Stimulated activated CD4-positive, alpha-beta T cell treated with anti-CD3 and anti-CD28 coated beads, Interleukin-2, amount 100 ng/mL, for 4 hours (primary cell): ENCODE measurements at places on chromosomes 7 and 10.

GRCh38 chr10:103564776-103565520 lies 71.4 kb downstream of the NEURL1 start:
- no peak for DNase-seq

GRCh38 chr7:26090927-26091519 lies 61.0 kb upstream of the NFE2L3 start:
- DNase-seq, result peak; percentile 6

DNA sequence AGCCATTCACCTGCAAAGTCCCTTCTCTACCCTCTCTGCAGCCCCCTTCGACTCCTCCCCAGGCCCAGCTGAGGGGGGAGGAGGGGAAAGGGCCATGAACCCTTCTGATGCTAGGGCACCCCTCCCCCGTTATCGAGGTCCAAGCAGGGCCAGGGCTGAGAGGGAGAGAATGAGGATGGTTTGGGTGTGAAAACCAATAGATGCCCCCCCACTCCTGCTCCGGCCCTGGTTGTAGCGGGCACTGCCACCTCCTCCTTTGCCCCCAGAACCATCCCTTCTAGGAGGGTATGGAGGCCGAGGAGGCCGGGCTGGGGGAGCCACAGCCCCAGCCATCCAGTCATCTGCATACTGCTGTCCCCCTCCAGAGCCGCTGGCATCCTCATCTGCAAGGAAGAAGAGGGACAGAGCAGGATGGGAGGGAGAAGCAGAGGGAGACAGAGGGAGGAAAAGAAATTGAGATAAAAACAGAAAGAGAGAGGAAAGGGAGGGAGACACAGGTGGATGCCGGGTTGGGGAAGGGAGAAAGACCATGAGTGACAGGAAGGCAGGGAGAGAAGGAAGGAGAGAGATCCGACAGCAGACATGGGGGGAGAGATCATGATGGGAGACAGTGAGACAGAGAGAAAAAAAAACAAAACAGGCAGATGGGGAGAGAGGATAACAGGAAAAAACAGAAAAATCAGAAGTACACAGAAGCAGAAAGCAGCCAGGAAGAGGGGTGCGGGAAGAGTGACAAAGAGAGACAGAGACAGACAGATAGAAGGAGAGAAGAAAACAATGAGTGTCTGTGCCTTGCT lies 1.9 kb upstream of the GAL3ST4 start:
- no peak for DNase-seq

DNA sequence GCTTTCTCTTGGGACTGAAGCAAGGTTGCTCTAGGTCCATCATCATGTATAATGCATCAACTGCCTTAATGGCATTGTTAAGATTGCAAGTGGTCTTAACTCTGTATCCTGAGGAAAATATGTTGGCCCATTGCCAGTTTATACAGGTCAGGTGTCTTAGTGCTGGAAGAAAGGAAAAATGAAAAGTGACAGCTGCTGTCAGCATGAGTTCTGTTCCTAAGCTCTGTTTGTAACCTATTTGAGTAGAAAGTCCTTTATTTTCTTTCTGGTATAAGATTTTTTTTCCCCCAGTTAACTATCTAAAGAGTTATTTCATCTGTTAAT lies 127.2 kb downstream of the SRI start:
- DNase-seq, result no peak

DNA sequence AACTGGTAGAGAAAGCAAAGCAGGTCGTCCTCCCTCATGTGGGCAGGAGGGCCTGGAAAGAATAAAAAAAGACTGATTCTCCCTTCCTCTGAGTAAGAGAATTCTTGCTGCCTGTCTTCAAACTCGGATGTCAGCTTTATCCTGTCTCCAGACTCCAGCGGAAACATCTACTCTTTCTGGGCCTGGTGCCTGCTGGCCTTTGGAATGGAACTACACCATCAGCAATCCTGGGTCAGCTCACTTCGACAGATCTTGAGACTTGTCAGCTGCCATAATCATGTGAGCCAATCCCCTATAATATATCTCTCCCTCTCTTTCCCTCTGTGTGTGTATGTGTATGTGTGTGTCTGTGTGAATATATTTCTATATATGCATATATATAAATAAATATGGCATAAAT lies 411.0 kb upstream of the DPP6 start:
- no peak for DNase-seq

DNA sequence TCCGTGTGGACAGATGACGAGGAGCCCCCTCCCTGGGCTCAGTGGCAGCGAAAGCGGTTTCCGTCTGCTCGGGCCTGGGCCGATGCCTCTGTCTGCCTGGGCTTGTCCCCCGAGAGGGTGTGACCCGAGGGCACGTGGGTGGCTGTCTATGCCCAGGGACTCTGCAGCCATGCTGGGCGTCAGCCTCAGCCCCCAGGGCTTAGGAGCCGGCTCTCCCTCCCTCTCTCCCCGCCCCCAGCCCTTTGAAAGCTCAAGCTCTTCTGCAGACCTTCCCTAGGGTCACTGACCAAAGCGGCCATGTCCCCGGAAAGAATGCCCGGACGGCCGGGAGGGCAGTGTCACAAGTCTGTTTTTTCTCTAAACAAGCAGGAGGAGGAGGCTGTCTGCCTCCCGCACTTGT lies 7.1 kb downstream of the MICALL2 start:
- DNase-seq, result no peak

- DNase-seq, result no peak
Observed at GRCh38 chr7:96236198-96237039, 85.5 kb downstream of the SLC25A13 start.

DNA sequence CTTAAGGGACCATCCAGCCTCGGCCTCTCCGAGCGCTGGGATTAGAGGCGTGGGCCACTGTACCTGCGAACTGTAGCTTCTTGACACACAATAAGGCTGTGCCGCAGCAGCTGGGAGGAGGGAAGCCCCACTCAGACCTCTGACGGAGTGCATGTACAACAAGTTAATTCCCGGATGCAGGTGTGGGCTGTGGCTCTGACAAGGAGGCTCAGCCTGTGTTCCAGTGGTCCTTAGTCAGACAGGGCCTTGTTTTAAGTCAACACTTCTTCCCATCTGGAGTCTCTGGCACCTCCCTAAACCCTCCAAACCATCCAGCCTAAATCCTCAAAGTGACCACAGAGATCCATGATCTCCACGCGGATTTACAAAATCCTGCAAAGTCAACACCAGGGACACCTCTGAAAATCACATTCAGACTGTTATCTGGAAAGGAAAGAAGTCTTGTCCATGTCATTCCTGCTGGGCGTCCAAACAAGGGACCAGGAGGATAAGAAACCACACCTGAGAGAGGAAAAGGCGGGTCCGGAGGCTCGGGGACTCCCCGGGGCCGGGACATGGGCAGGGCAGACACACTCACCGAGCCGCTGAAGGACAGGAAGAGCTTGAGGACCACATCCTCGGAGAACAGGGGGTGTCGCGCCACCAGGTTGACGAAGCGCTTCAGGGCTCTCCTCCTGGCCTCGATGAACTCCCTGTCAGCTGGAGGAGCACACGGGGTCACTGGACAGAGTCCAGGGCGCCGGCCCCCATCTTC lies 29.4 kb downstream of the NUDT1 start:
- DNase-seq, result no peak

DNA sequence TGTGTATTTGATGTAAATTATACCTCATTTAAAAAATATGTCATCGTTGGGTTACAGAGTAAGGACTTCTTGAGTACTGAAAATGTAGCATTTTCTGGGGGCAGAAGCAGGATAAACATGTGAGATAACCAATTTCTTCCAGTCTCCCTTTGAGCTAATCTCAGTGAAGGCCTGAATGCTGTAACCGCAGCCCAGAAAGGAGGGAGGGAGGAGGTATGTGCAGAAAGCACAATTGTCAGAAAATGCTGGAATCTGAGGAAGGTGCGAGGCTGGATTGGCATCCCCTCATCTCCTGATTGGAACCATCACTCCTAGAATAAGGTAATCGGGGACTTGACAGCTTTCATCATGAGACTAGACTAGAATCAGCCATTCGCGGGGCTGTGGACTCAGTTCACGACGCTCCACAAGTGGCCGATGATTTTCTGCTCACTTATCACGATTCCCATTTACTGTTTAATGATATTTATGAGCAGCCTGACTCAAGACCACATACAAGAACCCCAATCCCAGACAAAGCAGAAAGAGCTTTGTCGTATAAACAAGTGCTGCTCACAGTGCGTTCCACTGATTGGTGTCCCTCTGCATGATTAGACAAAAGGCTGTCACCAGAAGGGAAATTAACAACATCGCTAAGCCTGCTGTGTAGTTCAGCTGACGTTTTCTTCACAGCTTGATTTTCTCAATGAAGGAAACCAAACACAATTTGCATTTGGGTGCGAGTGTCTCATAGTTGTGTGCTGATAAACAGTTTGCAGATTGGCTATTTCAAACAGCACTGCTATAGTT lies 93.2 kb downstream of the SVIL start:
- no peak for DNase-seq

DNA sequence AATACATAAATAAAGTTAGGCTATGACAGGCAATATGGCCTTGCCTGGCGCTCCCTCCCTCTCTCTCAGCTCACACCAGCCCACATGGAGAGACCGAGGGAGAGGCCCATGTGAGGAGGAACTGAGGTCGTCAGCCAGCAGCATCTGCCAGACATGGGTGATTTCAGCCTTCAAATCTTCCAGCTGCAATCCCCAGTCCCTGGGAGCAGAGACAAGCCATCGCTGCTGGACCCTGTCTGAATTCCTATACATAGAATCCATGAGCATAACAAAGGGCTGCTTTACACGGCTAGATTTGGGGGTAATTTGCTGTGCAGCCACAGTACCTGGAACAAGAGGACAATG lies 35.6 kb downstream of the ANKRD16 start:
- no peak for DNase-seq

DNA sequence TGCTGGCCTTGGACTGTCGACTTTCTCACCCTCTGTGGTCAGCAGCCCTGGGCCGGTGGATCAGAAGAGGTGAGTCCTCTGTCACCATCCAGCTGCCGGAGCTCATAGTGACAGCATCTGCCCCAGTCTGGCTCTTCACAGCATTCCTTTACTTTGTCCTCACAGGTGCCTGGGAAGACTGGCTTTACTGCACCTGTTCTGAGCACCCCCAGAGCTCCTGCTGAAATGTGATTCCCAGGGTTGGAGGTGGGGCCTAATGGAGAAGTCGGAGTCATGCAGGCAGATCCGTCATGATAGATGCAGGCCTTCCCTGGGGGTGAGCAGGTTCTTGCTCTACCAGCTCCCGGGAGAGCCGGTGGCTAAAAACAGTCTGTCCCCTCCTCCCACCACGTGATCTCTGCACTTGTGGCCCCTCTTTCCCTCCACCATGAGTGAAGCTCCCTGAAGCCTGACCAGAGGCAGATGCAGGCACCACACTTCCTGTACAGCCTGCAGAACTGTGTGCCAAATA lies 171.5 kb downstream of the ZMYND11 start:
- no peak for DNase-seq

- DNase-seq, result no peak
Observed at GRCh38 chr10:64537112-64537511, 1015.9 kb downstream of the REEP3 start.

GRCh38 chr10:100286051-100287033 lies at the start of gene BLOC1S2:
Gene BLOC1S2, minus strand, starts transcription at chr10:100286680. Its CDS starts 21 bp downstream, at chr10:100286659.
- DNase-seq, result peak; percentile 78
